Left colon (tissue), 2 donors: ENCODE measurements at places on chromosomes 1 and 21.

- DNase-seq = no peak
Observed at GRCh38 chr1:66283622-66284041, 250.3 kb upstream of the SGIP1 start.

GRCh38 chr1:214709241-214709640 is 106.2 kb downstream of the CENPF start:
- DNase-seq = no peak

DNA sequence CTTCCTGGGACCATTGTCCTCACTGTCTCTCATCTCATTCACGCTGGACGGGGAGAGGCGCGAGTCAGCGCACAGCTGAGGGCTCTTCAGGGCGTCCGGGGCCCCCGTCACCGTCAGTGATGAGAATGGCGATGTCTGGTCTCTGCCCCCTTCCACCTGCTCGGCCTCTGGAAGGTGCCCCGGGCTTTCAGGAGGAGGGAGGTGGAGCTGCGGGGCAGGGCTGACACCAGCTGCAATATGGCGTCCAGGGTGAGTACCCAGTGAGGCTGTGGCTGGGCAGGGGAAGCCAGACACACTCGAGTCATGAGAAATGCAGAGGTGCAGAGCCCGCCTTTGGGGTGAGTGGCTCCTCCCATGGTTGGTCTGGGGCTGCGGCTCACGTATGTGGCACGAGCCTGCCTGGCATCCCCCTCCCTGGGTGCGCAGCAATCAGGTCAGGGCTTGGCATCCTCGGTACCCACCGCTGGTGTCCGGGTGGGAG is 15.1 kb downstream of the MORN1 start:
- no peak for DNase-seq

- DNase-seq = no peak
Observed at GRCh38 chr1:115854005-115854404, 13.1 kb upstream of the NHLH2 start.

DNA sequence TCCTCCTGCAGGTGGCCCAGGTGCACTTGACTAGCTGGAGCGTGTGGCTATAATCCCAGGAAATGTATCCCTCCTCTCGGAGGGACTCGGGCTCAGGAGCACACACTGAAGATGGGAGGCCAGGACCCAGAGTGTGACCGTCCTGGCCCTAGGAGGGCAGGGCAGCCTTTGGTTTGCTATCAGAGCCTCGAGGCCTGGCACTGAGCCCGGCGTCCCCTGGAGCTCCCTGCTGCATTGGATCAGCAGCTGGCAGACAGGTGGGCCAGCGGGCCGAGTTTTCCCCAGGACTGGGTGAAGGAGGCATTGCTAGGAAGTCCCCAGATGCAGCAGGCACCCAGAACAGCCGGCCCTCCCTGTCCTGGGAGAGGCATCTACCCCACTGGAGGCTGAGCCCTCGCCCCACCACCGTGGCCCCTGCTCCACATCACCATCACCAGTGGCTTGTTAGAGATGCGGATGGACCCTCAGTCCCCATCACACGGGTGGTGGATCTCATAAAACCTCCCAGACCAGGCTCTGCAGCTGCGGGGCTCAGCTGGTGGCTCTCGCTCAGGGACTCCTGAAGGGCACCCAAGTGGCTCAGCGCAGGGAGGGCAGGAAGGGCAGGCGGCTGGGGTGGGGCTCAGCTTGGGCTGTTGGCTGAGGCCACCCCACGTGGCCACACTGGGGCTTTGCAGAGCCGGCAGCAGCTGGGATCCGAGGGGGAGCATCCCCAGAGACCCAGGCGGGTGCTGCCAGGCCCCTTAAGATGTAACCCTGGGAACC is 32.7 kb upstream of the POFUT2 start:
- DNase-seq = no peak

DNA sequence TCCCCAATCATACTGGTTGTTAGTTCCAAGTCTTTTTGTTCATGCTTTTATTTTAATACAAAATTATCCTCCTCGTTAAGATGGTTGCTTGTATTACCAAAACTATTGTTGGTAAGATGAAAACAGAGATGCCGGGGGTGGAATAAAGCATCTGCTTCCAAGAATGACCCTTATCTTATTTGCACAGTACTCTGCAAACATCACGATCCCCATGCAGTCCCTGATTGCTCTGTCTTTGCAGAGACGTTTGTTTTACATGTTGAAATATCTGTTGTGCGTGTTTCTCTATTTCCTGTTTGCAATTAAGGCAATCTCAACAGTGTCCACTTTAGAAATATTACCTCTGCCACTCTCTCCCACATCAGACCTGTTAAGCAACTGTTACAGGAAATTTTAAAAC is 141.3 kb upstream of the NCAM2 start:
- DNase-seq = no peak

DNA sequence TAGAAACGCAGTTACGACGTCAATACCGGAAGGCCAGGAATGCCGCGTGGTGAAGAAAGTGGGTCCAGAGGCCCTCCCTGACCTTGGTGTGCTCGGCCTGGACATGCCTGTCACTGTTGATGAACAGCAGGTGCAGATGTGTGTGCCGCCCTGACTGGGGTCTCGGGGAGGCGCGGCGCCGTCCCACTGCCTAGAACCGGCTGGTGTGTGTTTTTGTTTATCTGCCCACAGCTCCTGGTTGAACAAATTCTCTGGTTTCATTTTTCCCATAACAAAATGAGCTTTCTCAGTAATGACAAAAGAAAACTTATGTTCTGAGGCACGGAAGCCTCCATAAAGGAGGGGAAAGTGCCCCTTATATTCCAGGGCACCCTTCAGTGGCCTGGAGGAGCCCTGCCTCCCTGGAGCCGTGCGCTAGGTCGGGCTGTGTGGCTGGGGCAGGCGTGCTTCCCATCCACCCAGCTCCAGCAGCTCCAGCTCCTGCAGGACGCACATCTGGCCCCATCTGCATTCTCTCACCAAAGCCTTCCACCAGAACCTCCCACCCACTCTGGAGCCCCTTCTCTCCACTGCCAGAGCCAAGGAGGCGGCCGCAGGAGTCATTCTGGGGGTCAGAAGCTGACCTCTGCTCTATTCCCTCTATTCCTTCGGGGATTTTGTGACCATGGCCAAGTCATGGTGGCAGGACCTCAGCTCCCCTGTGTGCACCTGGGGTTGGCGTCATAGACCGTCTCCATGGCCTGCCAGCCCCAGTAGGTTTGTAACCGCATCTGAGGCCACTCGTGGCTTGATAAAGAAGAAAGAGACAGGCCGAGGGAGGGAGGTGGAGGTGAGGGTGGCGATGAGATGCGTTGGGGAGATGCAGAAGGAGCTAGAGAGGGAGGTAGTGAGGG is 20.1 kb upstream of the COL18A1 start:
- DNase-seq = no peak

- no peak for DNase-seq
Observed at GRCh38 chr1:115069659-115070308, 19.5 kb downstream of the TSPAN2 start.

DNA sequence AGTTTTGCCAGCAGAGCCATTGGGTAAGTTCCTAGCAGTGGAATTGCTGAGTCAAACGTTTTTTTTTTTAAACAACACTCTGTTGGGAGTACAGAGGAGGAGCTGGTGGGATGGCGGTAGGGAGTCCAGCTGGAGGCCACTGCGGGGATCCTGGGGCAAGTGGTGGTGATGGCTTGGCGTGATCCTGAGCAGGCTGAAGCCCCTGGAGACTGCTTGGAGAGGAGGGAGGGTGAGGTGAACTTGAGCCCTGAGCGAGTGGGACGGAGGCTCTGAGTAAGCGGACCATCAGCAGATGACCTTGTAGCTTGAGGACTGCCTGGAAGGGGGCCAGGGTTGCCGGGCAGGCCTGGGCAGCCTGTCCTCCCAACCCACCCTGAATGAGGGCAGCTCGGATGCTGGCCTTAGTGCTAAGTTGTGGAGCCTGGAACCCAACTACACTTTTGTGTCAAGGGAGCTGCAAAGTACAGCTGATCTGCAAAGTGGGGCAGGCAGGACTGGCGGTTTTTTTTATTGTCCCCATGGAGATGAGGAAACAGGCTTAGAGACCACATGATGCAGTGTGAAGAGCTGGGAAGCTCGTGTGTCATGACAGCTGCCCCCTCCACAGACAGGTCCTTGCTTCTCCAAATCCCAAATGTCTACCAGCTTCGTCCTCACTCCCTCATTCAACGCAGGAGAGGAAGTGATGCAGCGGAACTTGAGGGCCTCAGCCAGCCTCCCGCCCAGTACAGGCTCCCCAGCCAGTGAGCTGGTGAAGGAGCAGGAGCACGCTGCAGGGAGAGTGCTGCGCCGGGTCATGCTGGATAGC is 20.2 kb downstream of the MRPL37 start:
- no peak for DNase-seq

- DNase-seq = no peak
Observed at GRCh38 chr1:91092503-91092902, 70.7 kb upstream of the ZNF644 start.

- DNase-seq = no peak
Observed at GRCh38 chr1:226764533-226764932, 25.5 kb upstream of the ITPKB start.
